Germinal center (tissue), 1 donor: ENCODE measurements at places on chromosomes 5 and 9.

- DNase-seq: no peak
Observed at GRCh38 chr5:136518174-136518573, 152.8 kb upstream of the TRPC7 start.

DNA sequence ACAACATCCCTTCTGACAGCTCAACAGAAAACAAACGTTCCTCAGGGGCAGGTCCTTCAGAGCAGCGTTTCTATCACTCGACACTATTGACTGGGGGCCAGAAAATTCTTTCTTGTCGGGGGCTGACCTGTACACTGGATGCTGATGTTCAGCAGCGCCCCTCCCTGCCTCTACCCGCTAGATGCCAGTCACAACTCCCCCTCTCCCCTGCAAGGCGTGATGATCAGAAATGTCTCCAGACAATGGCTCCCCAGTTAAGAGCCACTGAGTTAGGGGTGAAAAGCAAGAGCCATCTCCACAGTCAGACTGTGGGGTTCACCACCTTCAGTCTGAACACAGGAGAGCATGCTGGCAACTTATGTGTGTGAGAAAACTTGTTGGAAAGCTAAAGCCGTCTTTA is 39.8 kb downstream of the SERINC5 start:
- no peak for DNase-seq

- no peak for DNase-seq
Observed at GRCh38 chr5:36948650-36949049, 72.1 kb downstream of the NIPBL start.

DNA sequence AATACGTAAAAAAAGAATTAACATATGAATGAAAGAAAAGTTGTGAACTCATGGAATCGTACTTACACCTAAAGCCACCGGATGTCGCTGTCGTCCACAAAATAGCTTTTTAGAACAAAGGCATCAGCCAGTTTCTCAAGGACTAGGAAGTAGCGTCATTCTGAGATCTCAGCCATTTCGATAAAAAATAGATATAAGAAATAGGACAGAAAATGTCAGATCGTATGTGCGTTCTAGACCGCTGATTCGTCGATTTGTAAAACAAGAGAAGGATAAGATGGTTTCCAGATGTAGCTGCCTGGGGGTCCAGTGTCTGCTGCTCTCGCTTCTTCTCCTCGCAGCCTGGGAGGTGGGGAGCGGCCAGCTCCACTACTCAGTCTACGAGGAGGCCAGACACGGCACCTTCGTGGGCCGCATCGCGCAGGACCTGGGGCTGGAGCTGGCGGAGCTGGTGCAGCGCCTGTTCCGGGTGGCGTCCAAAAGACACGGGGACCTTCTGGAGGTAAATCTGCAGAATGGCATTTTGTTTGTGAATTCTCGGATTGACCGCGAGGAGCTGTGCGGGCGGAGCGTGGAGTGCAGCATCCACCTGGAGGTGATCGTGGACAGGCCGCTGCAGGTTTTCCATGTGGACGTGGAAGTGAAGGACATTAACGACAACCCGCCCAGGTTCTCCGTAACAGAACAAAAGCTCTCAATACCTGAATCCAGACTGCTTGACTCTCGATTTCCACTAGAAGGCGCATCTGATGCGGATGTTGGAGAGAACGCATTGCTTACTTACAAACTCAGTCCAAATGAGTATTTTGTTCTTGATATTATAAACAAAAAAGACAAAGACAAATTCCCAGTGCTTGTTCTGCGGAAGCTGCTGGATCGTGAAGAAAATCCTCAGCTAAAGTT is at the start of gene PCDHA10:
Gene PCDHA10 (plus strand): TSS at position 126 of the 903 bp plus-strand sequence. CDS start 152 bp downstream, at position 278.
- DNase-seq: no peak

- DNase-seq: no peak
Observed at GRCh38 chr5:129609710-129610109, 138.2 kb upstream of the MINAR2 start.

GRCh38 chr9:81035601-81036000 is 653.7 kb downstream of the TLE1 start:
- DNase-seq: no peak

GRCh38 chr9:86907346-86907745 is 40.0 kb downstream of the GAS1 start:
- DNase-seq: no peak

- DNase-seq: no peak
Observed at GRCh38 chr9:123536455-123536868, 180.5 kb downstream of the CRB2 start.

GRCh38 chr5:159257629-159258283 is 5.3 kb upstream of the UBLCP1 start:
- no peak for DNase-seq

DNA sequence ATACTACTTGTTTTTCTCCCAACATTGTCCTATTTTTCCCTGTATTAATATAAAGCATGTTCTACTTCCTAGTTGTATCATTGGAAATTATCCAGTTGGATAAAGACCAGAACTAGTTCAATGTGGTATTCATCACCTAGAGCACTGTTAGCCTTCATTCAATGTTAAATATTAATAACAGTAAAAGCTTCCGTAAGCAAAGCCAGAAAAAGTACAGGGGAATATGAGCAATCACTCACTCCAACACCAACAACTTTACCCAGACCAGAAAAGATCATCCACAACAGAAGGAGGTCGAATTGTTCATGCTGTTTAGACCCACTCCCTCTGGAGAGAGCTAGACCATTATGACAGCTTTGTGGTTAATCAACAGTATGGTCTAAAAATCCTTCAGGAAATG is 728.4 kb downstream of the MAT2B start:
- DNase-seq: no peak

- no peak for DNase-seq
Observed at GRCh38 chr5:72167804-72168203, 60.5 kb downstream of the MAP1B start.

DNA sequence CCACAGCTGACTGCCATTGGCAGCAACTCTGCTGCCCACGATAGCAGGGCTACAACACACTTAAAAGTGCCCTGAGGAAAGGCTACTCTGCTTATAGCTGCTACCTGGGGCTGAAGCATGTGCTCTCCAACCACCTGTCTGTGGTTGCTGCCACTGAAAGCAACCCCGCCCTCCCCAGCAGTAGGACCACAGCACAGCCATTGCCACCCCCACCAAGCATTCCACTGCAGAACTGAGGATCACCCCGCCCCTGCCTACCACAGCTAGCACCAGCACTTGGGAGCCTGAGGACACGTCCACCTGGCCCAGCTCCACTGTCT is 85.8 kb downstream of the LPAR1 start:
- DNase-seq: no peak

- DNase-seq: no peak
Observed at GRCh38 chr5:113232221-113232620, 202.6 kb downstream of the TSSK1B start.

- DNase-seq: no peak
Observed at GRCh38 chr9:104247899-104248460, 153.9 kb downstream of the SMC2 start.

DNA sequence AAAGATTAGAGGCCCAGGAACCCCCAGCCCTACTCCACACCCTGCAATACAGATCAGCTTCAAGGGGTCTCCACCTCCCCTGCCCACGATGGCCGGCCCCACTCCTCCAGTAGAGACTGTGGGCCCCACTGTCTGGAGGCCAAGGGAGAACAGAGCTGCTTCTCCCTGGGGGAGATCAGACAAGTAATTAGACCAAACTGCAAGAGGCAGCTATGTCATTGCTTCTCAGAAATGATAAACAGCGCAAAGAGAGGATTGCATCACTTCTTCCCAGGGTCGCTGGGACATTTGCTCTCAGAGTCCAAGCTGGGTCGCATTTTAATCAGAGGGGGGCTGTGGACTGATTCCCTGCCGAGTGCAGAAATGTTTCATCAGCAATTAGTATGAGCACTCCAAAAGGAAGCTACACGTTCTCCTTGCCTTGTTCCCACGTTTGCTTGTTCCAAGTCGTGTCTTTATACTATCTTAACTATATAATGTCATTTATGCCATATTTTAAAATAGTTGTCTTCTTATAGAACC is 59.9 kb downstream of the ROPN1L start:
- no peak for DNase-seq

DNA sequence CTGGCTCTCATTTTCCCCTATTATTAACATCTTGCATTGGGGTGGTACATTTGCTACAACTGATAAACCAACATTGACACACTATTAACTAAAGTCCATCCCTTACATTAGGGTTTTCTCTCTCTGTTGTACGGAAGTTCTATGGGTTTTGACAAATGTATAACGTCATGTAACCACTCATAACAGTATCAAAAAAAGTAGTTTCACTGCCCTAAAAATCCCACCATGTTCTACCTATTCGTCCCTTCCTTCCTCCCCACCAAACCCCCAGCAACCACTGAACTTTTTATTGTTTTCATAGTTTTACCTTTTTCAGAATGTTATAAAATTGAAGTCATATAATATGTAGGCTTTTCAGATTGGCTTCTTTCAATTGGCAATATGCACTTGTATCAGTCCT is 40.1 kb downstream of the MLLT3 start:
- no peak for DNase-seq

- DNase-seq: no peak
Observed at GRCh38 chr5:18802336-18802735, 1168.1 kb downstream of the TAF11L14 start.

GRCh38 chr5:39835371-39835770 is 410.6 kb upstream of the DAB2 start:
- no peak for DNase-seq

GRCh38 chr5:90658620-90659019 is 100.0 kb downstream of the ADGRV1 start:
- DNase-seq: no peak

- no peak for DNase-seq
Observed at GRCh38 chr5:31755676-31756230, 116.8 kb downstream of the PDZD2 start.

DNA sequence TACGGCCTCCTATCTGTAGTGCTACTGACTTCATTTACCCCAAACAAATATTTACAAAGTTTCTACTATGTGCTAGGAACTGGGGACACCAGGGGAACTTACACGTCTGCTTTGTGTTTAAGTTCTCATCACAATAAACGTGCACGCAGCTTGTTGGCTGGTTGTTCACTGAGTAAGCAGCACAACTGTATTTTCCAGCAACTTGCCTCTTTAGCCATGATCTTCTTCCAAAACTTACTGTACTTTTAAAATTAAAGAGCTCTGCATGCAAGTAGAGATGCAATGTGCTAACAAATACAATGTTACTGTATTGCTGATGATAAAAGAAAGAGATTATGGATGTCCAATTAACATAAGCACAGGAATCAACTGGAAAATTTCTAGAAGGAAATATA is 62.8 kb downstream of the RAPGEF1 start:
- no peak for DNase-seq

GRCh38 chr5:58440901-58441460 is 18.9 kb downstream of the PLK2 start:
- DNase-seq: no peak

GRCh38 chr5:109310315-109310714 is 99.5 kb downstream of the PJA2 start:
- no peak for DNase-seq

- no peak for DNase-seq
Observed at GRCh38 chr9:34276772-34277171, 52.3 kb downstream of the KIF24 start.

DNA sequence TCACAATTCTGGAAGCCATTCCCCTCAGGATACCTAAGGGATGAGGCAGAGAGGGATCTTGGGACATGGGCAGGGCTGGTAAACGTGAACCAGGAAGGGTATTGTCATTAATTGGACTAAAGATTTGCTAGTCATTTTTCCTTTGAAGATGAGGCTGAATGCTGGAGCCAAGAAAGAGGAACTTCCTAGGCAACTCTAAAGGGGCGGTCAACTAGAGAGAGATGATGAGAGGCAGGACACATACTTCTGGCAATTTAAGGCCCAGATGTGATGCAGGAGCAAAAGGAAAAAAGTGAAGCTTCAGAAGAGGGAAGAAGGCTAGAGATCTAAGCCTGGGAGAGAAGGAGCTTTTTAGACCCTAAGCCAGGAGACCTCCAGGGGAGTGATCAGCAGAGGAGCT is 5.6 kb downstream of the GBA2 start:
- DNase-seq: no peak

- DNase-seq: no peak
Observed at GRCh38 chr9:104279535-104280177, 185.5 kb downstream of the SMC2 start.

GRCh38 chr9:113898596-113898995 is 22.5 kb downstream of the ZNF618 start:
- DNase-seq: no peak
